AML-193 (cell line): ENCODE measurements at places on chromosomes 11 and 22.

- DNase-seq: no peak
Observed at GRCh38 chr22:36571991-36572390, 43.0 kb upstream of the EIF3D start.

- no peak for DNase-seq
Observed at GRCh38 chr22:41482319-41482935, 13.5 kb downstream of the ACO2 start.

DNA sequence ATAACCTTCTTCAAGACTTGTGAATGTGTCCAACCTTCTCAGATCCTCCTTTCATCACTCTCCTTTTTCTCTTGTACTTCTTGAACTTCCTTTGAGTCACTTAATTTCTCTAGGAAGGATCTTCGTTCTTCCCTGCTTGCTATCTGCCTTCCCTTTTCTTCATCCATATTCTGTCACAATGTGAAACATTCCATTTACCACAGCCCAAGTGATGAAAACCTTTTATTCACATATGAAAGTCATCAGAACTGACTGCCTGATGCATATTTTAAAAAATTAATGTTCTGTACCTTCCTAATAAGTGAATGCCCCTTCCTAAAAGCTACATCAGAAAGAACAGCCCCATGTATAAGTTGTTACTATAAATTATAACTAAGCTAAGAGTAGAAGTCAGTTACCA lies 520.4 kb upstream of the LUZP2 start:
- DNase-seq: no peak

- no peak for DNase-seq
Observed at GRCh38 chr11:17568944-17569343, 21.9 kb downstream of the OTOG start.

GRCh38 chr11:24556693-24557092 lies 59.8 kb downstream of the LUZP2 start:
- DNase-seq: no peak

- DNase-seq: peak; percentile 48
Observed at GRCh38 chr11:95076416-95076815, 9.7 kb downstream of the SRSF8 start.

- no peak for DNase-seq
Observed at GRCh38 chr22:33332538-33332937, 274.4 kb upstream of the SYN3 start.

- no peak for DNase-seq
Observed at GRCh38 chr11:825366-826226, 2.1 kb upstream of the CRACR2B start.

GRCh38 chr11:90558328-90558865 lies 335.5 kb upstream of the CHORDC1 start:
- no peak for DNase-seq

DNA sequence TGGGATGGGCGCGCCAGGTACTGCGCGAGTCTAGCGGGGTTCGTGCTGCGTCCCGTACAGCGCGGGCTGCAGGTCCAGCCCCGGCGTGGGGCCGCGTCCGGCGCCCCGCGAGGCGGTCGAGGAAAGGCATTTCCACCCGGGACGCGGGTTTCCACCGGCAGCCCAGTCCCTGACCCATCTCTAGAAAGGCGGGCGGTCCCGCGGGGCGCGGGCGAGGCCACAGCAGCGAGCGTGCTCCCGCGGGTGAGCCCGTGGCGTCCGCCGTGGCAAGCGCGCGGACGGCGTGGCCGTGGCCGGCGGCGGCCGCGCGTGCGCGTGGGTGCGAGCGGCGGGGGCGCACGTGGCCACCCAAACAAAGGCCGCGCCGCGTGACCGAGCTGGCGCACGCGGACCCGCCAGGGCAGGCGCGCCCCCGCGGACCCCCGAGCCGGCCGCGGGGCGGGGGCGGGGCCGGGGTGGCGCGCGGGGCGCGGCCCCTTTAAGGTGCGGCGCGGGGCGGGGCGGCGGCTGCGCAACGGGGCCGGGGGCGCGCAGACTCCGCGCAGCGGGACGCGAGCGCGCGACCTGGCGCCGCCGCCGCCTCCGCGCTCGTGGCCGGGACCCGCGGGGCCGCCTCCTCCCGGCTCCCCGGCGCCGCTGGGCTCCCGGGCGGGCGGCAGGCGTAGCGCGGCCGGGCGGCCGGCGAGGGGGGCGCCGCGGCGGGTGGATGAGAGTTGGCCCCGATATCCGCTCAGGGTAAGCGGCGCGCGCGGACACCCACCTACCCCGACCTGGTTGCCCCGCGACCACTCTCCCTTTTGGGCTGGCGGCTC lies 39.3 kb upstream of the CELSR1 start:
- DNase-seq: peak; percentile 39

- DNase-seq: no peak
Observed at GRCh38 chr22:49303781-49304461, 523.8 kb downstream of the BRD1 start.

DNA sequence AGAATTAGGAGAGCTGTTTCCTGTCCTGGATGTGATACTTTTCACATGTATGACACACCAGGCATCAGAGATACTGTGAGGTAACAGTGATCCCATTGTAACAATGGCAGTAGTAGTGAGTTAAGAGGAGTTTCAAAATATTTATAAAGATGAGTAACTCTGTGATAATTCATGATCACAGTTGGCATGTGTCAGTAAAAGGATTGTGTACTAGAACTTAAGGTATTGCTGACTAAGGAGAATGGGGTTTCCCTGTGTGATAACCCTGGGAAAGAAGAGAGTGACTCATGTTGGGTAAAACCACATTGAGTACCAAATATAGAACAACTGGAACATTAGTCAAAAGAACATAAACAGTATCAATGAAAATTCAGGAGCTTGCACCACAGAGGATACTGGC lies 22.9 kb upstream of the SLC5A1 start:
- no peak for DNase-seq

DNA sequence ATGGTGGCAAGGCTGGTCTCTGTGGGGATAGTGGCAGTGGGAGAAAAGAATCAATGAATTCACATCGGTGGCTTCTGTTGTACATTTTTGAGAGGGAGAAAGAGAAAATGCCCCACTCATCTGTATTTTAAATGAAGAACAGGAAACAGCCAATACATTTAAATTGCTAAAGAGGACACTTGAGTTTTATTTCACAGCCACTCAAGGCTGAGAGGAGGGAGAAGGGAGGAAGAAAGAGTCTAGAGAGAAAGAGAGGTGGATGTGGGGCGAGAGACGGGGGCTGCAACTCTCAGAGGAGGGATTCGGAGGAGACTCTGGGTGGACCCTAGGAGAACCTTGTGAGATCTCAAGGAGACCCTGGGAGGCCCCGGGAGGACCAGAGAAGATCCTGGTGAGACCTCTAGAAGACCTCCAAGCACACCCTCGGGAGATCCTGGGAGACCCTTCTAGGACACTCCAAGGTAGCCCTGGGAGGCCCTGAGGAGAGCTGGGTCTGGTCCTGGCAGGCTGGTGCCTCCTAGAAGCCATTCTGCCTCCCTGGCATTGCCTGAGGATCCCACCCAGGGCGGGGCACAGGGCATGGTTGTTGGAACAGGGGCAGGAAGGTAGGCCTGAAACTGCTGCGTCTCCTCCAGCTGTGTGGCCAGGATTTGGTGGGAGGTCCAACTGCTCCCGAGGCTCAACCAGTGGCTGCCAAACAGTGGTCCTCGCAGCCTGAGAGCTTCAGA lies 91.0 kb upstream of the SHISAL1 start:
- no peak for DNase-seq
